KG1 (cell line): ENCODE measurements at places on chromosomes 4 and X.

GRCh38 chr4:39699687-39700409 is 1.9 kb downstream of the UBE2K start:
- DNase-seq, result no peak

DNA sequence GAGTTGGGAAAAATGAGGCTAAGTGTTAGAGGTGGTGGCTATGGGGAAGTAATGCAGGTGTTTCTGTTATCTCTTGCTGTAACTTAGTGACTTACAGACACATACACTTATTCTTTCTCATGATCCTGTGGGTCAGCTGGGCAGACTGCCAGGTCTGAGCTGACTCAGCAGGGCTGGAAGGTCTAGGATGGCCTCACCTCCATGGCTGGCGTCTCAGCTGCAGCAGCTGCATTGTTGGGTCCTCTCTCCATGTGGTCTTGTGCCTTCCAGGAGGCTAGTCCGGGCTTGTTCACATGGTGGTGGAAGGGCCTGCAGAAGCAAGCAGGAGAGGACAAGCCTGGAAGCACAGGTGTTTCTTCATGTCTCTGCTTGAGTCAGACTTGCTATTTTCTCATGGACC is 172.7 kb downstream of the NHS start:
- DNase-seq, result no peak

- DNase-seq, result no peak
Measured at GRCh38 chr4:108560616-108561015, 59.8 kb upstream of the RPL34 start.

- no peak for DNase-seq
Measured at GRCh38 chr4:62302710-62303109, 1102.6 kb downstream of the ADGRL3 start.

DNA sequence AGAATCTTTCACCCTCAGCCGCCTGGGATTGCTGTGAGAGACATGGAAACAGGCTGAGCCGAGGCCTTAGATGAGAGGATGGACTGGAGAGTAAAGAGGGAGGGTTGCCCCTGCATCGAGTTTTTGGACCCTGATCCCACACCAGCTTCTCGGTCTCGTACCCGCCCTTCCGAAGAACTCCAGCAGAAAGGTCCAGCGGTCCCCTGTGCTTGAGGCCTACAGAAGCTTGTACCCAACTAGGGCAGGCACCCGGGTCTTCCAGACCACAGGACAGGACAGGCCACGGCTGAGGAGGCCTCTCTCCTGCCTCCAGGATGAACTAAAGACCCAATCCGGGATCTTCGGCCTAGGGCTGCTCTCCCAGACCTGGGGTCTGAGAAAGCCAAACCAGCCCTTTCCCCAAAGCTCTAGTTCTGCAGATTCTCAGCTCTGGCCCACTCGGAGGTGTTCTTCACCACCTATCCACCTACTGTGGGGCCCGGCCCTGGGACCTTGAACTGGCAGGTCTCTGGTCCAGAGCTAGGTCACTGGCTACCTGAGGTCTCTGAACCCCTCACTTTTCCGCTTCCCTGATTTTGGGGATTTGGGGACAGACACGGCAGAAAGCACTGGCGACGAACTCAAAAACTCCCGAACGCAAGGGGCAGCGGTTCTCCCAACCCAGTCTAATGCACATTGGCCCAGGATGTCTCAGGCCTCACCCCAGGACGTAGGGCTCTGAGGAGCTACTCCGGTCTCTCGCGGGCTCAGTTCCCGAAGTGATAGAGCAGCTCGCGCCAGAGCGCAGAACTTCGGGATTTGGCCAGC is 1.1 kb downstream of the NKX3-2 start:
- no peak for DNase-seq

DNA sequence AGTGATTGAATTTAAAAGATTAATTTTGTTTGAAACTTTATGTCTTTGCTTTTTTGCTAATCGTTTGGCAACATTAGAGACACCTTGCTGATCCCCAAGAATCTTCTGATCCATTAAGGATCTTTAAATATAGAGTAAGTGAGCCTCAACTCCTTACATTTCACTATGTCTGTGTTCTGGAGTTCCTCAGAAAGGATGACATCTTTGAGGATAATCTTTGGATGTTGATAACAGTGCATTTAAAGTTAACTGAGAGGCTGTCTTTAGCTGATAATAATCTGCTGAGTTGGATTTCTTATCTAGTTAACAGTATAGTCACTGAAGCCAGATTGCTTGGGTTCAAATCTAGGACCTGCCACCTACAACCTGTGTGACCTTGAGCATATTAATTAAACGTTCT is 221.6 kb upstream of the EMCN start:
- DNase-seq, result no peak

- no peak for DNase-seq
Measured at GRCh38 chr4:147360301-147360700, 120.6 kb upstream of the EDNRA start.

DNA sequence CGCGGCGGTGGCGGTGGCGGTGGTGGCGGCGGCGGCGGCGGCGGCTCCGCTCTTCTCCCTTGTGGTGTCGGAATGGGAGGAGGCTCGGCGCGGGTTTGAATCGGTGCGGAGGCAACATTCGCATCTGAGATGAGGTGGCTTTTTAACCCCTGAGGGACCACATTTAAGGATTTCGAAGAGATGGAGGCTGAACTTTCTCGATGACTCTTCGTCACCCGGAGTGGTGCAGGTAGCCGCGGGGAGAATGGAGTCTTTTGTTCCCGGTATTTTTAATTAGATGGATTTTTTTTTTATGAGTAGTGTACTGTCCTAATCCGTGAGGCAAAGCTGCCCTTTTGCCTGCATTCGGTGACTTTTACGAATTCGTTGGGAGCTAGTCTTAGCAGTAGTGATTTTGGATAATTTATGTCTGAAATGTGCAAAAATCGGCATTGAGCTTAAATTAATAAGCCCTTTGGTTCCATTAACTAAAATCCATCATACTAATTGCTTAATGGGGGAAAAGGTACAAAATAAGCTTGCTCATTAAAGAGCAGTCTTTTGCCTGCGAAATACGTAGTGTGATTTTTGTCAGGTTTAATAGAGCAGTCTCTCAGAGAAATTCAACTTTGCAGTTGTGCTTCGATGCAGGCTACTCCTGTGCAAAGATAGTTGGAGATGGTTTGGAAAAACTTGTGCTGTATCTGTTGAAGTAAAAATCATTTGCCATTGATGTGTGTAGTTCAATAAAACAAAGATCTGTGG is 206.2 kb downstream of the TENM3 start:
- no peak for DNase-seq

- no peak for DNase-seq
Measured at GRCh38 chr4:18103876-18104605, 82.5 kb upstream of the LCORL start.

- DNase-seq, result no peak
Measured at GRCh38 chrX:153935326-153935851, 552 bp upstream of the NAA10 start.

GRCh38 chrX:43679778-43680177 is 23.7 kb downstream of the MAOA start:
- no peak for DNase-seq

- no peak for DNase-seq
Measured at GRCh38 chr4:4574792-4575191, 32.9 kb upstream of the STX18 start.

DNA sequence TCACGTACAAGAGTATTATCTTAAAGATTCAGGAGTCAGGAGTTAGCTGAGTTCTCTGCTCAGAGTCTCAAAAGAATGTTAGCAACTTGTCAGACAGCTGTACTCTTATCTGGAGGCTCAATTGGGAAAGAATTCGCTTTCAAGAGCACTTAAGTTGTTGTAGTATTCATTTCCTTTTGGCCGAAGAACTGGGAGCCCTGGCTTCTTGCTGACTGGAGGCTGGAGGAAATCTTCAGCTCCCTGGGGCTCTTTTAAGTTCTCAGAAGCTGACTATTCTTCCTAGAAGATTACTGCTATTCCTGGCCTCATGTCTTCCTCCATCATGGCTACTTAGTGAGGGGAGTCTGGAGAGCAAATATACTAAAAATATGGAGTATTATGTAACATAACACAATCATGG is 587.2 kb downstream of the EPHA5 start:
- no peak for DNase-seq

- no peak for DNase-seq
Measured at GRCh38 chr4:52099860-52100461, 48.9 kb downstream of the SPATA18 start.

GRCh38 chrX:20514358-20514757 is 247.6 kb upstream of the RPS6KA3 start:
- DNase-seq, result no peak

GRCh38 chr4:167428156-167428555 is 193.9 kb upstream of the SPOCK3 start:
- DNase-seq, result no peak

GRCh38 chr4:145186729-145187128 is 6.3 kb upstream of the OTUD4 start:
- no peak for DNase-seq

DNA sequence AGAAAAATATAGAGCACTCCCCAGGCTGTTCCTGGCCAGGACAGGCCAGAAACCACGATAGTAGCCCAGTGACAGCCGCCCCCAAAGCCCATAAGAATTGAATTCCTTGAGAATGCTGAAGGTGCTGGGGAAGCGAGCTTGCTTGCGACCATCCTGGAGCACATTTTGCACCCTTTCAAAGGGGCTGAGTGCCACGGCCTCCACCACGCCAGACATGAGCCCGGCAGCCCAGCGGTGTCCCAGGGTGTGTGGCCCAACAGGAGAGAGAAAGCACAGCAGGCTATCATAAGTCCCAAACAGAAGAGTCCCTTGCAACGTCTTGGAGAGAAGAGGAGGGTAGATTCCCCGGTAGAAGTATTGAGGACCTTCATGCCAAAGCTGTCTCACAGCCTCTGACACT is 7.6 kb upstream of the ZCCHC18 start:
- DNase-seq, result no peak

GRCh38 chrX:153769865-153770600 is 6.0 kb downstream of the PLXNB3 start:
- DNase-seq, result no peak

DNA sequence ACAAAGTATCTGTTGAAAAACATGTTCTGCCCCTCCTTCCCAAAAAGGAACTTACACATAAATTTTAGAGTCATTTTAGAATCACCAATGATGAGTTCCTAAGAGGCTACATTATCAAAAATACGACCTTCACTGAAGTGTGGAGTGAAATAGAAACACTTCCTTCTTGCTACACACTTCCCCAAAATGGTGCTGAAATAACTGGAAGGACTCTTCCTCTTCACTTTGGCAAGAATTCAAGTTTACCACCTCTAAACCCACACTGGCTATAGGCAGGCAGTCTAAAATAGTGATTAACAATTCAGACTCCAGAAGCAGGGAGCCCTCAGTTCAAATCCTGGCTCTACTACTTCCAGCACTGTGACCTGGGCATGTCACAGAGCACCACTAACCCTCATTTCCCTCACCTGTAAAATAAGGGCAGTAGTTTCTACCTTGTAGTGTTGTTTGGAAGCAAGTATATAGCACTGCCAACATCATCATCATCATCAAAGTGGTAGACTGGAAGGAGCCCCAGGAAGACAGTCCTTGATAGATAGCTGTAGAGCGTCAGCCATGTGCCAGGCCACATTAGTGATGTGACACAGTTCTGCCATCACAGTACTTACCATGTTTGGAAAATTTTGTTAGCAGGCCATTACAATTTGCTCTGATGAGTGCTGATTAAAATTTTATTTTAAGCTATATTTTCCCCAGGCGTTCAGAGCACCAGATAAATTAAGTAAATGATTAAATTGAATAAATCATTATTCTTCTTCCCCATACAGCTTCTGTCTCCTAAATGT is 103.3 kb downstream of the PARM1 start:
- peak; percentile 31 for DNase-seq

DNA sequence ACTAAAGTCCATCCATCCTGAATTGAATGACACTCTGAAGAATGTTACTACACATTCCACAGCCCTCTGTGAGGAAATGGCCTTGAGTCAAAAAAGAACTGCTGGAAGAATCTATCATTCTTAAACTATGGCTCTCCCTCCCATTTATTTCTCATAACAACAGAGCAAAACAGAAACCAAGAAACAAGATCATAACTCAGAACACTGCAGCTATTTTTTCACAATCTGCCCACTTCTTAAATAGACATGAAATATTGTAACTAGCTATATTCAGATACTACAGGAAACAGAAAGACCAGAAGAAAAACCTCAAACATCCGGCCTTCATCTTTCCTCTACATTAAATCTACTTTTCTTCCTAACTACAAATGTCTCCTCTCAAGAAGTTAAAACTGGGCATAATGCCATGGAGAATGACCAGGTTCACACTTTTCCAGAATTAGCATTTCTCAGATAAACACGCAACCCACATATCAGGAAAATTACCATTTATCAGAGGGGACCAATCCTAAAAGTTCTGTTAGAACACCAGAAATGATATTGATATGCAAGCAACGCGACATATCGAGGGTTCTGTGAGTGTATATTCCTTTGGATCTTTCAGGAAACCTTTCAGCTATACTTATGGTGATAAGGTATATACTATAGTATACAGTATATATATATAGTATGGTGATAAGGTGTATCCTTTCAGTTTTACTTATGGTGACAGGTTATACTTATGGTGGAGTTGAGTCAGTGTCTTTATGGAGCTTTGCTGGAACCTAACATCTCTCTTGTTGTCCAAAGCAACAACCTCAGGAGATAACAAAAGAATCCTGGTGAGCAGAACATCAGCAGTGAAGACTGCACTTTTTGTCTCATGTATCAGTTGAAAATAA is 60.4 kb upstream of the IRF2 start:
- DNase-seq, result peak; percentile 2

DNA sequence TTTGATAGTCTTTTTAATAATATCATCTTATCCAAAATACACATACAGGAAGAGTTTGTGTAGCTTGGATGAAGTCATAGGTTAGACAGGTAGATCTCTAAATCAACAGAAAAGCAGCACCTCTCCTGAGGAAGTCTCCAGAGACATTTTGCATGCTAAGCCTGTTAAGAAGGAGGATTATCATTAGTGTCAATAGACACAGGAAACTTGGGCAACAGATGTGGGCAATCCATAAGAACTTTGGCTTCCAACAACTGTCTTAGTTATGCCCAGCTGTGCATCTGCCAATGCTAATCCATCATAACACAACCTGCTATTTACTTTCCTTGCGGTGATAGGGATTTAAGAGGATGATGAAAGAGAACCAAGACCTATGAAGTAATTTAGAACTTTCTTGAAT is 1052.6 kb downstream of the RPA4 start:
- DNase-seq, result no peak

GRCh38 chr4:62531731-62532130 is 1331.6 kb downstream of the ADGRL3 start:
- DNase-seq, result no peak

- no peak for DNase-seq
Measured at GRCh38 chrX:41722816-41723618, 964 bp upstream of the GPR82 start.

GRCh38 chr4:24514808-24515207 is 69.5 kb downstream of the DHX15 start:
- no peak for DNase-seq
